ENCODE measurements at places on chromosomes 11 and 22. TPM values are rescaled to one million over a fixed set of nuclear protein-coding genes. Genes with fewer than 3 reads are reported as not detected.

The CYTH4 gene
- 6.2 TPM for total RNA-seq

The RASSF10 gene
- 0.12 TPM for total RNA-seq

The PNPLA3 gene
- not detected for total RNA-seq

GRCh38 chr22:36430863-36431262, 43.1 kb upstream of the MYH9 start:
- no peak for DNase-seq

DNA sequence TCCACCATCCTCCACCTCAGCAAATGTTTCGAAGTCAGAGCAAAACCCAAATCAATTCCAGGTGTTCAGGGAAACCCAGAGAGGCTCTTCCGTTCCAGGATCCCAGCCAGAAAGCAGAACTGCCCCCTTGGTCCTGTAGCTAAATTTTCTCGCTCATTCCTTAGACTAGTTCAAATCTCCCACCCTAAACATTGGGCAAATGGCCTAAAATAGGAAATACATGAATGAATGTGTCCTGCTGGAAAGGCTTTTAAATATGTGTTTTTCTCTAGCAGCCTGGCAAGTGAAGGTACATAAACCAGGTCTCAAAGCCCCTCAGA, 89.6 kb downstream of the ETS1 start:
- no peak for DNase-seq
